ENCODE measurements at places on chromosomes 2 and 18.
A peak's percentile ranks its signal among the peaks of the same experiment; 100 is the strongest.

DNA sequence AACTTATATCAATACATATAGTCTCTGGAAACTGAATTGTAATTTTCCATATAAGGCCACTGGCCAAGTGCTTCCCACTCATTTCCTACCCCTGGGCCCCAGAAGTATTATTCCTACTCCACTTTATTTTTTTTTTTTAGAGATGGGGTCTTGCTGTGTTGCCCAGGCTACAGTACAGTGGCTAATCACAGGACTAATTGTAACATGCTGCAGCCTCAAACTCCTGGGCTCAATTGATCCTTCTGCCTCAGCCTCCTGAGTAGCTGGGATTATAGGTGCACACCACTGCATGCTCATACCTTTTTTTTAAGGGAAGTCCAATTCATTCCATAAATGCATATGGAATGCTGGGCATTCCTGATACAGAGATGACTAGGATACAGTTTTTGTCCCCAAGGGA is 6.4 kb upstream of the CNNM4 start:
- no peak for DNase-seq

GRCh38 chr2:68912732-68913131 is 40.0 kb downstream of the GKN2 start:
- DNase-seq = peak; percentile 8

DNA sequence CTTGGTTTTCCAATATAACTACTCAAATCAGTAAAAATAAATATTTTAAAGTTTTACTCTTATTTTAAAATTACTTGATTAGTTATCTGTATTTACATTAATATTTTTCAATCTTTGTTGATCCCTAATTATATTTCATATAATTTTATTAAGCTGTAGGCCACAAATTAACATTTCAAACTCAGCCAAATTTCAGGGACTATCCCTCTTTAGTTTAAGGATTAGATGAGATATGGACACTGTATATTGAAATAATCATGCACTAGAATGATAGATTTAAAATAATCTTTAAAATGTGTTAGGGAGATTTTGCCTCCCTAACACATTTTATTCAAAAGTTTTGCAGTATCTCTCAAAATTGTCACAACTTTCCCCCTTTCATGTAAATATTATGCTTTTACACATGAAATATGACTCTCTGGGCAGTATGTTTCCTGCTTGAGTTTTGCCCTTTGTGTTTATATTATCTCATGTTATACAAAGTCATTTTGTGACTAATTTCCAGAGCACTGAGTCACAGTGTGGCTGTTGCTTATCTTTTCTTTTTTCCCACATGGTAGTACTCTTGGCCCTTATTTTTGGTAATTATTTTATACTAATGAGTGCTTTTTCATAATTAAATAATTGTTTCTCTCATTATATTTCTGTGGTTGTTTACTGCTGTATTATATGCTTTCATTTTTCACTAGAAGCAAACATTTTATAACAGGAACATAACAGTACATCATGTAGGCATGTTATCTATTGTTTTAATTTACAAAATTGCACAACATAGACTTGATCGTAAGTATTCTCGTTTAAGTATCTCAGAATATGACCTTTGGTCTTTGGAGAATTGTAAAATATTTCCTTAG is 1.2 kb downstream of the TFPI start:
- no peak for DNase-seq

DNA sequence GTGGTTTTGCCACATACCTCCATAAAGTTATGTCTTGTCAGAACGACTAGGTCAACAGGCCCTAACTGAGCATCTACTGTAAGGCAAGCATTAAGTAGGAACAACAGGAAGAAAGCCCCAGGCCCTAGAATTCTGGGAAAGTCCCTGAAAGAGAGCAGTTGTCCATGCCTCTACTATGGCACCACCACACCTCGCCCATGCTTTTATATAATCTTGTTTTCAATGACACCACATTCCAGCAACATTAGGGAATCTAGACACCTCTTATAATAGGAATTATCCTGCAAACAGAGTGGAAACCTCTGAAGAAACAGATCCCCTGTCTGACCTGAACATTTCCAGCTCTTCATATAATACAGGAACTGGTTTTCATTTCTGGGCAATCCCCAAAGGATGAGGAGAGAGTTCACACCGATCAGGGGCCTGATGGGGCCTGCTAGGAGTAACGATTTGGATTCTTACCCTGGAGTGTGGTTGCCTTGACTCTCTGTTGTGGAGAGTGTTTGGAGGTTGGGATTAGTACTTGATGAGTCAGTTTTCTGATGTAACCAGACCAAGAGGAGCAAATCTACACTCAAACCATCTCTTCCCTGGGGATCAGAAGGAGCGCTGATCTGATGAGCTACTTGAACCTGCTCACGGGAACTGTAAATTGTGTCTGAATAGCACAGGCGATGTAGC is 31.9 kb upstream of the CEP68 start:
- DNase-seq = no peak

GRCh38 chr2:42930025-42930581 is 137.7 kb upstream of the HAAO start:
- DNase-seq = no peak

- DNase-seq = no peak
Measured at GRCh38 chr18:48367557-48367956, 41.6 kb downstream of the ZBTB7C start.

DNA sequence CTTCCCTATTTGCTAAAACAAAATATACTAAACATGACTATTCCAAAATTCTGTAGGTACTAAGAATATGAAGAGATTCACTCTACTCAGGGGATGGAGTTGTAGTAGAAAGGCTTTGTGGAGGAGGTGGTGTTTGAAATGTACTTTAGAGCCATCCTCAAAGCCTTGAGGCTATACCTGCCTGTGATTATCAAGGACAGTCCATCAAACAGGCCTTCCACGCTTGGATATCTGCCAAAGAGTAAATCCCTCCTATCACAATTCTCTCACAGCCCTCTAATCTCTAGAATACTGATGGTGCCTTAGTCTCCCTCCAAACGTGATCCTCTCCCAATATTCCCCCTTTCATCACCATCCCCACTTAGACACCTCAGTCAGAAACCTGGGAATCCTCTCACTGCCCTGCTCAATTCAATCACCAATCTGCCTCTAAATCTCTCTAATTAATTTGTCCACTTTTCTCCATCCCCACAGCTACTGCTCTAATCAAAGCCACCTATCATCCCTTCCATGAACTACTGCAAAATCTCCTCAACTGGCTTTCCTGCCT is 13.1 kb downstream of the SOS1 start:
- DNase-seq = no peak

- DNase-seq = peak; percentile 22
Measured at GRCh38 chr18:62523631-62524439, 1.0 kb downstream of the ZCCHC2 start.

DNA sequence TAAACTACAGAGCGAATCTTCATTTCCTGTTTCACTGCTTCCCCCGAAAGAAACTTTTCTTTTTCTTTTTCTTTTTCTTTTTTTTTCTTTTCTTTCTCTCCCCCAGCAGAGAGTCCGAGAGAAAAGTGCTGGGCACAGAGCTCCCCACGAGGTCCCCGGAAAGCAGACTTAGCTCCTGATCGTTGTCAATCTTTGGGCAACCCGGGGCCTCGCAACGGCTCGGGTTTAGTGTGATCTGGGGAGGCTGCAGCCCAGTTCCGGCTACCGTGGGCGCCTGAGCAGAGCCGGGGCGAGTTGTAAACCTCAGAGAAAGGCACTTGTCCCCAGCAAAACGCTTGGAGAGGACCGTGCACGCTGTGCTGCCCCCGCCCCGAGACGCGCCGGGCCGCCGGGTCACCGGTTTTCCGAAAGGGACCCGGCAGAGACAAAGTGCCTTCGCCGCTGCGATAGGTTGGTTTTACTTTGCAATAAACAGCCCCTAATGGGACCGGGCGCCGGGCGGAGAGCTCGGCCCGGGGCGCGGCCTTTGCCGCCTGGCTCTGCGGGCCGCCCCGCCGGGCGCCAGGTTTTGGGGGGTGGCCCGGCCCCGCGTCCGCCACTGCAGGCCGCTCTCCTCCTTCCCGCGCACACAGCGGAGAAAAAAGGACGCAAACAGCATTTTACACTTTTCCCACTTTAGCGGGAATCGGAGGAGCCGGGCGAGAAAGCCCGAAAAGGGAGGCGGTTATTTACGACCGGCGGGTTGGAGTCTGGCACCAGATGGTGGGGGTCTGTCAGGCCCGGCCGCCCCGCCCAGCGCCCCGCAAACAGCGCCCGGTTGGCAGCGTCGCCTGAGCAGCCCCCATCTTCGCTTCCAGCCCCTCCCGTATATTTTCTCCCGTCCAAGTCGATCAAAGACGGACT is 136.0 kb downstream of the INSIG2 start:
- peak; percentile 7 for DNase-seq

GRCh38 chr2:57907411-57907810 is 139.2 kb upstream of the VRK2 start:
- DNase-seq = no peak

GRCh38 chr18:24695168-24695567 is 234.7 kb downstream of the HRH4 start:
- no peak for DNase-seq

- DNase-seq = no peak
Measured at GRCh38 chr2:174076040-174076439, 110.9 kb upstream of the SP3 start.

GRCh38 chr18:78406743-78407465 is 572.7 kb upstream of the SALL3 start:
- no peak for DNase-seq

DNA sequence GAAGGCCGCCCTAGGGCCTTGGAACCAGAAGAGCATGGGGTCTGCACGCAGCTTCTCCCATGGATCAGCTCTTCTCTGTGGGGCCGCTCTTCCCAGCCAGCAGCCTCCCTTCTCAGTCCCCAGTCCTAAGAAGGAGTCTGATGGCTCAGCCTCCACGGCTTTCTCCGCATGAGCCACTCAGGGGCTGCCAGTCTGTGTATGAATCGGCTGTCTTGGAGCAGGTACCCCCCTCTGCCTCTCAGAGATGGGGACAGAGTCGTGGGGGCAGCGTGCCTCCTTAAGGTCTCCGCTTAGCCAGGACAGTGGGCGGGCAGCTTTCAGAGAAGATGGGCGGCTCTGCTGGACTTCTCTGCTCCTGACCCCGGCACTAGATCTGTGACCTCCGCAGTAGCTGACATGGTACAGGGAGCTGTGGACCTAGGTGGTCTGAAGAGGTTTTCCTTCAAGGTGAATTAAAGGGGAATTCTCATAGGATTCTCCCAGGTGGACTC is 21.6 kb downstream of the INPP5D start:
- DNase-seq = no peak

- DNase-seq = no peak
Measured at GRCh38 chr2:80896576-80896975, 592.0 kb upstream of the LRRTM1 start.
